ENCODE measurements at places on chromosomes 7 and 10.

GRCh38 chr10:125146791-125147579 lies 13.4 kb downstream of the CTBP2 start:
- no peak for DNase-seq

- no peak for DNase-seq
Measured at GRCh38 chr7:23012908-23013714, 819 bp downstream of the HYCC1 start.

DNA sequence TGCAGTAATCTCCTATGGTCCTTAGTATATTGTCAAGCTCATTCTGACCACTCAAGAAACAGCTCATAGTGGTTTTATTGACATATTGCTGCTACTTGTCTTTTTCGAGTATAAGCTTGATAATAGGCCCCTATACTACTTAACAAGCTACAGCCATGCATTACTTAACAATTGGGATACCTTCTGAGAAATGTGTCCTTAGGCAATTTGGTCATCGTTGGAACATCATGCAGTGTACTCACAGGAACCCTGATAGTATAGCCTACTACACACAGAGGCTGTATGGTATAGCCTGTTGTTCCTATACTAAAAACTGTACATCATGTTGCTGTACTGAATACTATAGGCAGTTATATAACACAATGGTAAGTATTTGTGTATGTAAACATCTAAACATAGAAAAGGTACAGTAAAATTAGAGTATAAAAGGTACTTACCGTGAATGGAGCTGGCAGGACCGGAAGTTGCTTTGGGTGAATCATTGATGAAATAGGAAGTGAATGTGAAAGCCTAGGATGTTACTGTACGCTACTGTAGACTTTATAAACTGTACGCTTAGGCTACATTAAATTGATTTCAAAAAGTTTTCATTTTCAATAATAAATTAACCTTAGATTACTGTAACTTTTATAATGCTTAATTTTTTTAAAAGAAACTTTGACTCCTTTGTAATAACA lies 160.9 kb downstream of the LRRC4 start:
- no peak for DNase-seq

DNA sequence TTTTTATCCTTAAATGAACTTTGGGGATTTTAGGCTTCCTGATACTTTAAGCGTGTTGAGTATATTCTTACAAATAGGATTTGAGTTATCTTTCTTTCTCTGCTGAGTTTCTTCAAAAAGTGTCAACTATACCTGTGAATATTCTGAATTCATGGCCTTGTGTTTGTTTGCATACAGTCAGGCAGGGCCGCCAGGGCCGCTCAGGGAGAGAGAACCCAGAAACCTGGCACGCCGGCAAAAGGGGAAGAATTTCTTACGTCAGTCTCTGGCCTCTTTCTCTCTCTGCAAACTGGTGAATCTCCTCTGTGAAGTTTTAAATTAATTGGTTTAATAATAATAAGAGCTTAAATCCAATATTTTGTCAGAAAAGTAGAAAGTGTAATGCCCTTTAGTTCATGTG lies 29.3 kb upstream of the BNIP3 start:
- DNase-seq = no peak

- DNase-seq = no peak
Measured at GRCh38 chr10:5698062-5698461, 13.4 kb downstream of the TASOR2 start.

- DNase-seq = no peak
Measured at GRCh38 chr7:121113288-121113687, 124.8 kb downstream of the CPED1 start.

DNA sequence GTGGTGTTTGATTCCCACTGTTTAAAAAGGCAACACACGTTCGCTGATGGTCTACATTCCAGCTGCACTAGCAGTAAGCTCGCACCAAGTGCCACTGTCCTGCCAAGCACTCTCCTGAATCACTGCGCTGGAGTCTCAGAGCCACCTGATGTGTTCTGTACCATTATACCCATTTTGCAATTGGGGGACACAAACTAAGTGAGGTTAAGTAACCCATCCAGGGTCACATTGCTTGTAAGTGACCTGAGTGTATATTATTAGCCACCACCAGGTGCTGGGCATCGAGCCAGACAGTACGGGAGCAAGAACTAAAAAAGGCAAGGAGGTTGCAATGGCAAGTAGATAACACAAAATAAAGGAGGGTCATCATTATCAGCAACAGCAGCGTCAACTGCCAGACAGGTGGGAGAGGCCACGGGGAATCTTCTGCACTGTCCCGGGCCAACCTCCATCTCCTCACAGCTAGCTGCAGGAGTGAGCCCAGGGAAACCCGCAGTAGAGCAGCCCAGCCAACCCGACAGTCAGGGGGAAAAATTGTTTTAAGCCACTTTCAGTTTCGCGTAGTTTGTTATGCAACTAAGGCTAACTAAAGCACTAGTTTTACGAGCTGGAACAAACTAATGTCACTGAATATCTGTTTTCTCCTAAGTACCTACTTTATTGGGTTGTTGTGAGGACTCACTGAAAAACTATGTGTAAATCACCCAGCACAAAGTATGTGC lies 712 bp upstream of the CPVL start:
- no peak for DNase-seq

- DNase-seq = no peak
Measured at GRCh38 chr7:20385126-20385525, 54.4 kb downstream of the ITGB8 start.

DNA sequence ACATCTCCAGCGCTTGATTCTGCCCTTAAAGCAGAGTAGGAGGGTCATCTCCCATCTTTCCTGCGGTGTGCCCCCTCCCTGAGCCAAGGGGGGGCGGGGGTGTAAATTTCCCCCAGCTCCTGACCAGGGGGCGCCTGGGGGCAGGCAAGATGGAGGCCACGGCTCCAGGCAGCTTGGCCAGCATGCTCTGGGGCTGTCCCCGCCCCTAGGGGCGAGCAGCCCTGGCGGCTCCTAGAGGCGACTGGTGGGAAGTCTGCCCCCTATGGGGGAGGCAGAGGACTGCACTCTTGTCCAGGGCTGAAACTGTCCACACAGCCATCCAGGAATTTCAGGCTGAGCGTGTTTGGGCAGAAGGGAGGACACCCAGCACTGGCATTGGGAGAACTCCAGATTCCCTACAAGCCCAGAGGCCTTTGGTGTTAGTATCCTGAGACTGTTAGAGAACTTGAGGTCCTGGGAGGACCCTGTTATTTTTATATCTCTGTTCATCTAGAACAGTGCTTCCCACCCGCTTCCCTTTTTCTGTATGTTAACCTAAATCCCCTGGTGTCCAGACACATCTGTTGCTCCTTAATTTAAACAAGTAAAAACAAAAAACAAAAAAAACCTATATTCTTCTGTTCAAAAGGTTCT lies 4.6 kb downstream of the STRA8 start:
- no peak for DNase-seq

GRCh38 chr10:28942012-28942411 lies 264.7 kb downstream of the BAMBI start:
- DNase-seq = no peak

DNA sequence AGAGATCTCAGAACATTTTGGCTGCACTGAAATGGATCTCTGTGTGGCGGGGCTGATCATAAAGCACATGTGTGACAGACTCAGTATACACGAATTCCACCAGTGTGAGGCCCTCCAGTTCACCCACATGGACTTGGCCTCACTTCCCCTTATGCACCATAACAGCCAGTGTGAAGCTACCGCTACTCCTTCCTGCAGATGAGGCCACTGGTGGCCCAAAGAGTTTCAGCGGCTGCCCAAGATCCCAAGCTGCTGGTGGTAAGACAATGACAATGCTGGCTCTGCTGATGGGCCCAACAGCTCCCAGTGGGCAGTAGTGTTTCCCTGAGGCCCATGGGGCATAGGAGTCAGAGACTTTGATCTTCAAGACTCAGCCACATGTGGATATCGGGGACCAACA lies 21.0 kb upstream of the C10orf71 start:
- no peak for DNase-seq

- DNase-seq = no peak
Measured at GRCh38 chr7:12031638-12032037, 179.5 kb upstream of the TMEM106B start.

DNA sequence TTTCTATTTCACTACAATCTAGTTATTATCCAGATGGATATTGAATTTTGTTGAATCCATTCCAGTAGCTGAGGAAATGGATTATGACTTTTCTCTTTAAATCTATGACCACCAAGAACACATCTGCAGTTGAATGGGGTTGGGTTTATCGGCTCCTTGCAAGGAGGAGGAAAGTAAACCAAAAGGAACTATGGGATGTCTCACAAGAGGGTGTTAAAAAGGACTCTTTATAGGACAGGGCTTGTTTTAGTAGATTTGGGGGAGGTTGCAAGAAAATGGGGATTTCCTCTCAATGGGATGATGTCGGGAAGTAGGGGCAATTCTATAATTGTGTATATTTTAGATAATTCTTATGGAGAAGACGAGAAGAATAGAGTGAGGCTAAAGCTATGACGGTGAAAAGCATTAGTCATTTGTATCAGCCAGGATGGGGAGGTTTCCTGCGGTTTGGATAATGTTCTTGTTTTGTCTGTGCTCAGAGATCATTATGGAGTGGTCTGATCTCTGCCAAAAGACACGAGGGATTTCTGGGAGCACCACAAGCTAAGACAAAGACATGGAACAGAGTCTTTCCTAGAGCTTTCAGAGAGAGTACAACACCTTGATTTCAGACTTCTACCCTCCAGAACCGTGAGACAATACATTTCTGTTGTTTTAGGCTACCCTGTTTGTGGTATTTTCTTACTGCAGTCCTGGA lies 5.3 kb upstream of the LRRC61 start:
- no peak for DNase-seq

- no peak for DNase-seq
Measured at GRCh38 chr7:137930581-137930980, 71.3 kb downstream of the CREB3L2 start.

DNA sequence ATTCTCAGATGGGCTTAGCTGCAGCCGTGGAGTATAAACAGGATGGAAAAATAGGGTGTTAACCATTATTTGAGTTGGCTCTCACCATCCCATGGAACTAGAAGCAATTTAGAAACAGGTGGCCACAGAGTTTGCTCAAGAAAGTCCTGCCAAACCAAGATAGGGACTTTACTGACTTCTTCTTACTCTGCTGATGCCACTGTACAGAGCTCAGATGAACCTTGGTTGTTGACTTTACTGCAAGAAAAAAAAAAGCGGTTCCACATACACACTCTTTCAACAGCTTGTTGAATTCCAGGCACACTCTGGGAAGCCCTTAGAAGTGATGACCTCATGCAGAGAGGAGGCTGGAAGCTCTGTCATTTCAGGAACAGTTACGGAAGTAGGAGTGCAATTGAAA lies 753.4 kb downstream of the NRG3 start:
- DNase-seq = no peak

DNA sequence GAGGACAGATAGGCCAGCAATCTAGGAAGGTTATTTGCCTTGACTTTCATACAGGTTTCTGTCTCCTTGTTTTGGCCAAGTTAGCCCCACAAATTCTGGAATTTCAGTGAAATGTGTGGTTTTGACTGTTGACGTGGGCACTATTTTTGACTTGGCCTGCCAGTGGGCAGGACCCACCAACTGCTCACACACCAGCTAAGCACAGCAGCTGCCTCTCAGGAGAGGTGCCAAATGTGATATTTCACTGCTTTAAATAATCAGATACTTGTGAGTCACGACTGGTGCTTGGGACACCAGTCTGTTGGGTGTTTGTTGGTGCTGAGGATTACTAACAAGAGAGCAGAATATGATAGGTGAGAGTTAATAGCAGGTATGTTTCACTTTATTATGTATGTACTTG lies 409.7 kb upstream of the MTPN start:
- DNase-seq = no peak

GRCh38 chr7:12957487-12957886 lies 270.1 kb downstream of the ARL4A start:
- DNase-seq = no peak

- DNase-seq = no peak
Measured at GRCh38 chr10:44422570-44423101, 37.7 kb upstream of the CXCL12 start.

GRCh38 chr7:151064454-151064853 lies 5.1 kb downstream of the SLC4A2 start:
- no peak for DNase-seq

GRCh38 chr7:94432281-94432670 lies 37.6 kb downstream of the COL1A2 start:
- DNase-seq = no peak

DNA sequence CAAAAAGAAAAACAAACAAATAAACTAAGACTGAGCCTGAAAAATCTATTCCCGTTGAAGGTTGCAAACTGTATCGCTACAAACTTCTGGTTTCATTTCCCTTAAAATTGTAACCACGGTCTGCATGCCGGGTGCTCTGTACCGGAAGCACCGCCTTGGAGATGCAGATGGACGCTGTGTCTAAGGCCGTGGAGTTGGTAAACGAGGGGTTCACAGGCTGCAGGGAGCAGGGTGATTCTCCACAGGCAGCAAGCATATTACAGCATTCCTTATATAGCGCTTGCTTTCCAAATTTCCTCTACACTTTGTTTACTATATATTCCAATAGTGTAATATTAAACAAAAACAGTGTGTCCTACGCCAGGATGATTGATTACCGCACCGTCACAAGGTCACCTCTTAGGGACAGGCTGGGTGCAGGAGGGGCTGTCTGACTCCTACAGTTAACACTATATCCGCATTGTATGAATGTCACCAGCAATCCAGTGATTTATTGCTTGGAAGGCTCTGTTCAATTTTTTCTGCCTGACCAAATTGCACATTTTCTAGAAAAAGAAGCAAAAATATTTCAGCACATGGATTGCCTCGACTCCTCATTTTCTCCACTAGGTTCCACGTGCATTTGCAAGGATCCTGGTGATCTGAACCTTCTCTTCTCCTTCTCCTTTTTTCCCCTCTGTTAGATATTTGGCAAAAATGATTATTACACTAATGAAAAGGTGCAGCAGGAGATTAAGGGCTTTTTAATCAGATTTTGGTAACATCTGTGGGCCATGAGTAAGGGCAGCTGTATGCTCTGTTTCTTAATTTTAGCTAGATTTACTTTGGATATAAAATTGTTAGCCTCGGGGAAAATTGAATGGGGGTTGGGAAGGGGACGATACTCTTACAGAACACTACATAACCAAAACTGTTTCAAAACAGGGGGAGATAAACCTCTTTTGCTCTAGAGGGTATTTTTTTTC lies 325.8 kb upstream of the MGMT start:
- DNase-seq = no peak

- no peak for DNase-seq
Measured at GRCh38 chr10:132908621-132909295, 33.6 kb downstream of the CFAP46 start.

GRCh38 chr10:59823751-59824150 lies 70.5 kb upstream of the MRLN start:
- no peak for DNase-seq

- DNase-seq = no peak
Measured at GRCh38 chr10:28975891-28976531, 298.7 kb downstream of the BAMBI start.

DNA sequence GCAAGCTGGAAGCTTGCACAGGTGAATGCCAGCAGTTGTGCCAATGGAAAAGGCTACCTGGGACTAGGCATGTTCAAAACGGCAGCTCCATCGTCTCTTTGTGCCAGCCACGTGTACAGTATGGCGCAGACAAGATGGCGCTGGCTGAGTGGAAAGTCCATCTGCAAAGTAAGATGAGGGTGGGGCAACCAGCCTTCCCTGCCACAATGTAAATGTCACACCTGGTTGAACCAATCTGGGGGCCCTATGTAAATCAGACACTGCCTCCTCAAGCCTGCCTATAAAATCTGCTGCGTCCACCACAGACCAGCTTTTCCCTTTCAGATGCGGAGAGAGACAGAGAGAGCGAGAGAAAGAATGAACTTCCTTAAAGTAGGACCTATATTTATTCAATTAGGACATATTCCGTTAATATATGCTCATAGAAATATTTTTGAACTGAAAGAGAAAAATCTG lies 18.5 kb upstream of the C7orf33 start:
- DNase-seq = no peak
